NCI-H2171 (cell line): ENCODE measurements at places on chromosomes 1 and 21.

DNA sequence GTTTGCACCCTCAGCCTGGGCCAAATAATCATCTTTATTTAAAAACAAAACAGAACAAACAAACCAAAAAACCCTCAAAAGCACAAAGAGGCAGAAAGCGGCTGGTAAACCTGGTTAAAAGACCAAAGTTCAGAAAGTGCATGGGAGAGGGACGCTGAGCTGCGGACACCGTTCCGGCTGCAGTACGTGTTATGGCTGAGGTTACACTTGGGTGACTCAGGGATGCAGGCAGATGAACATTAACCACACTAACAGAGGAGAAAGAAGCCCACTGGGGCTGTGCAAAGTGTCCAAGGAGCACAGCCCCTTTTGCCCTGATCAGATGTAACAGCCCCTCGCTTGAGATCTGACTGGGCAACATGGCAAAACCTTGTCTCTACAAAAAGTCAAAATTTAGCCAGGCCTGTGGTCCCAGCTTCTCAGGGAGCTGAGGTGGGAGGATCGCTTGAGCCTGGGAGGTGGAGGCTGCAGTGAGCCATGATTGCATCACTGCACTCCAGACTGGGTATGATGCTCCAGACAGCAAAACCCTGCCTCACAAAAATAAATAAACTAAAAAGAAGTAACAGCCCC, 28.3 kb downstream of the GPR157 start:
- DNase-seq = no peak

- DNase-seq = no peak
Measured at GRCh38 chr1:96427616-96428015, 294.0 kb upstream of the PTBP2 start.

GRCh38 chr1:197519741-197520334, 251.8 kb downstream of the CRB1 start:
- DNase-seq = no peak

DNA sequence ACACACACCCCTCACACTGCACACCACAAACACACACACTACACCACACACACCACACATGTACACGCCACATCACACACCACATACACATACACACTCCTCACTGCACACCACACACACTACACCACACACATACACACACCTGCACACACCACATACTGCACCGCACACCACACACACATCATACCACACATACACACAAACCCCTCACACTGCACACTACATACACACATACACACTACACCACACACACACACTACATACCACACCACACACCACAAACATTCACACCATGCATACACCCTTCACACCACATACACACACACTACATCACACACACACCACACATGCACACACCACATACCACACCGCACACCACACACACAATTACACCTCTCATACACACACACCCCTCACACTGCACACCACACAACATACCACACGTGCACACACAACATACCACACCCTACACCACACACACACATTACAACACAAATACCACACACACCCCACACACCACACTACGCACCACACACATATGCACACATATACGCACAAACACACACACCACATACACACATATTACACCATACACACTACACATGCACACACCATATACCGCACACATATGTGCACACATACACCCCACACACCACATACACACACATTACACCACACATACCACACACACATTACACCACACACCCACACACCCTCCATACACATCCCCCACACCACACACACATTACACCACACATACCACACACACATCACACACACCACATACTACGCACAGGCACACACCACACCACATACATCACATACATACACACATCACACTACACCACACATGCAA, 29.6 kb downstream of the RAB7B start:
- no peak for DNase-seq

GRCh38 chr1:226541631-226542622, 6.6 kb upstream of the STUM start:
- DNase-seq = no peak

DNA sequence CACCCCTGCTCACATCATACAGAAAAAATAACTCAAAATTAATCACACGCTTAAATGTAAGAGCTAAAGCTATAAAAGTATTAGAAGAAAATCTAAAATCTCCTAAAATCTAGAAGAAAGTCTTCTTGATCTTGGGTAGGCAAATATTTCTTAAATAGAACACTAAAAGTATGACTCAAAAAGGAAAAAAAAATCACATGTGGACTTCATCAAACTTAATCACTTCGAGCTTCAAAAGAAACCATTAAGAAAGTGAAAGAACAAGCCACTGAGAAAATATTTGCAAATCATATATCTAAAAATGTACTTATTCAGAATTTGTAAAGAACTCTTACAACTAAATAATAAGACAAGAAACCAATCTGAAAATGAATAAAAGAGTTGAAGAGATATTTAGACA, 32.7 kb downstream of the LRRC52 start:
- DNase-seq = no peak

GRCh38 chr1:154546264-154547063, 12.0 kb downstream of the UBE2Q1 start:
- DNase-seq = peak; percentile 30

GRCh38 chr1:113793878-113794834, 18.1 kb downstream of the RSBN1 start:
- no peak for DNase-seq

- peak; percentile 90 for DNase-seq
Measured at GRCh38 chr1:183263886-183264602, 78.0 kb downstream of the LAMC2 start.

GRCh38 chr1:3195966-3196515, 127.0 kb downstream of the PRDM16 start:
- no peak for DNase-seq

DNA sequence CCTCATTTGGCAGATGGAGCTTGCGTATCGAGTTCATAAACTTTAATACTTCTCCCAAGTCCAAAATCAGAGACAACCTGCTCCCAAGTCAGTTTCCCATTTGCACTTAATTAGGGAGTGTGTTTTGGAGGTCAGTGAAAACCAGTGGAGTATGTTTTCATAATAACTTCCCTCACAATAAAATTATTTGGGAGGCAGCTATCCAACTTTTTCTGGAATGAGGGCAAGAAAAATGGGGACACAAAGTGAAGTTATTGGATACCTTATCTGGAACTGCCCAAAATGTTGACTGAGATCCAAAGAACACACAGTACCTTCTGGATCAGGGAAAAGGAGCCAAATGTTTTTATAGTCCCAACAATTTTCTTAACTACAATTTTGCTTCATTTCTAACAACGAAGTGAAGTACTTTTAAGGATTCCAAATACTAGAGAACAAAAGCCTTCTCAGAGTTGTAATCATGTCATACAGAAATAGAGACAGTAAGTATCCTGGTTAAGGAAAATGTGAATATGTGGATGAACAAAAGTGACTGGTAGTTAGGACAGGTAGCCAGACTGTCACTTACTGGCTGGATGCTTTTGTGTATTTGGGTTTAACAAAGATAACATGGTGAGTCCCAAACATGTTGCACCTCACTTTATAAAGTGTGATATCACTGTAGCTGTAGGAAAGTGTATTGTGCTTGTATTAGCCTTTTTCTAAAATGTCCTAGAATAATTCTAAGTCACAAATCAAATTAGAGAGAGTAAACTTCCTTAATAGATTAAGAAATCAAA, 325.0 kb downstream of the HLX start:
- no peak for DNase-seq

- DNase-seq = no peak
Measured at GRCh38 chr1:71071720-71072119, 9.1 kb downstream of the ZRANB2 start.

DNA sequence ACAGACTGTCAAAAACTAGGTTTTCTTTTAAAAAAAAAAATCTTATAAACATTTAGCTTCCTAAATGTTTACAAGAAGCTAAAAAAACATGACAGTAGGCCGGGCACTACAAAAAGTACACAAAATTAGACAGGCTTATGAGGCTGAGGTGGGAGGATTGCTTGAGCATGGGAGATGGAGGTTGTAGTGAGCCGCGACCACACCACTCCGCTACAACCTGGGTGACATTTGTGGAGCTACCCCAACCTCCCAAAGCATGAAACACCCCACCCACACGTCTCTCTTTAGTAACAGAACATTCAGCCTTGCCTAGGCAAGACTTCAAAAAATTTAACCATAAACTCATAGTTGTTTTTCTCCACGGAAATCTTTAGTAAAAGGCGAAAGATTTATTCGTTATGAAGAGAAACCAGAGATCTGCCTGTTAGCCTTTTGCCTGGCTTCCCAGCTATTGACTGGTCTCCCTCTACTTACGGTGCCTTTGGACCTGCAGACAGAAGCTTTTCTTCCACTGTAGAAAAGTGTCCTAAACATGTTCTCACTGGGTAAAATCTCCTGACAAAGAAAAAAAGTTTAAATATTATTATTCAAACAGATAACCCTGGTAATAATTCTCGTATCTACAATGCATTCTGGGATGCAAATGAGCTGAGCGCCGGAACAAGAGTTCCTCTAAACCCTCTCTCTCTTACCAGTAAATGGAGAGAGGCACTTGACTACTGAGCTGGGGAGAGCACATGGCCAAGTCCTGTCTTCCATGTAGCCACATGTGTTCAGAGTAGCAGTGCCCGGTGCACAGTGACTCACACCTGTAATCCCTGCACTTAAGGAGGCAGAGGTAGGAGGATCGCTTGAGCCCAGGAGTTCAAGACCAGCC, 9.2 kb downstream of the RNU5D-1 start:
- no peak for DNase-seq

DNA sequence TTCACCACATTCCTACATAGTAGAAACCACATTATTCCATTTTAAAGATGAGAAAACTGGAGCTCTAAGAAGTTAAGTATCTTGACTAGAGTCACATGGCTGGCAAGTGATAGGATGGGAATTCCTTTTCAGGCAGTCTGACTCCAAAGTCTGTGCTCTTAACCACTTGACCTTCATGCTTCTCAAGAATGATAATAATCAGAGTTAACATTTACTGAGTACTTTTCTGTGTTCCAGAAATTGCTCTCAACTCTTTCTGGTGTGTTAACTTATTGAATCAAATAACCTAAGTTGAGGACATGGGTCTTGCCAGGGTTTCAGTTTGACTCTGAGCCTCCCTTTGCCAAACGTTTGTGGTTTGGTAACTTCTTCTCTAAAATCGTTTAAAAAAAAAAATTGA, 169.4 kb downstream of the RASAL2 start:
- DNase-seq = no peak

GRCh38 chr1:180966744-180967536, 54.2 kb downstream of the KIAA1614 start:
- no peak for DNase-seq

- DNase-seq = no peak
Measured at GRCh38 chr1:38198099-38198498, 151.5 kb upstream of the POU3F1 start.

- peak; percentile 71 for DNase-seq
Measured at GRCh38 chr1:248873993-248874533, 15.2 kb upstream of the ZNF692 start.
